Foreskin keratinocyte (primary cell): ENCODE measurements at places on chromosomes 11 and 22.

- no peak for DNase-seq
These were observed 9.5 kb downstream of the DCHS1 start for GRCh38 chr11:6646071-6646470.

DNA sequence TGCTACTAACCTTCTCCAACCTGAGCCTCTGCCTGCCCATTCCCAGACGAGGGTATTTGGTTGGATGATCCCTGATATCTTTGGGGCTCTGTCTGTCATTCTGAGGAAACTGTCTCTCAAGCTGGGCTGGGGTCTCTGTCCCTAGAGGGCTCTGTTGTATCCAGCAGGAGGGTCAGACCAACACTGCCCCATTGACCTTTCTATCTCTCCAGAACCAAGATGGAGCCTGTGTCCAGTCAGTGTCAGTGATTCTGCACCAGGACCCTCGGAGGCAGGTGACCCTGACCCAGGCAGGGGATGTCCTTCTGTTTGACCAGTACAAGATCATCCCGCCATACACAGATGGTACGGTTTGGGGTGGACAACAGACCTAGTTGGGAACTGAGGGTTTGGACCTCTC lies 21.9 kb downstream of the OTOG start:
- no peak for DNase-seq

GRCh38 chr22:41923595-41924276 lies 2.9 kb downstream of the TNFRSF13C start:
- no peak for DNase-seq

DNA sequence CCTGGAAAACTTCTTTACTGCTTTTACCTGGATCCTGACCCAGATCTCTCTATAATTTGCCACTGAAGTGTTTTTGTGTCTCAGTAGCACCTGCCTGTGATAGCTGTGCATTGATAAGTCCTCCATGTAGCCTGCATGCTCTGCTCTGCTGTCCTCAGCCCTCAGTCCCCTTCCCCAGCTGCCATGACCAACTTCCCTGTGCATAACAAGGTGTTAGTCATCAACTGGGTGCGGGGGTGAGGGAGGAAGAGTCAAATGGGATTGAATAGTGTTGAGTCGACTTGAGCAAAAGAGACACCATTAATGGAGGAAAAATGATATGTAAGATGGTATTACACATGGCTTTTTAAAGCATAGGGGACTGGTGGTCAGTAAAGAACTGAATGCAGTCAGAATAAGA lies 92.2 kb upstream of the PLET1 start:
- DNase-seq = no peak

DNA sequence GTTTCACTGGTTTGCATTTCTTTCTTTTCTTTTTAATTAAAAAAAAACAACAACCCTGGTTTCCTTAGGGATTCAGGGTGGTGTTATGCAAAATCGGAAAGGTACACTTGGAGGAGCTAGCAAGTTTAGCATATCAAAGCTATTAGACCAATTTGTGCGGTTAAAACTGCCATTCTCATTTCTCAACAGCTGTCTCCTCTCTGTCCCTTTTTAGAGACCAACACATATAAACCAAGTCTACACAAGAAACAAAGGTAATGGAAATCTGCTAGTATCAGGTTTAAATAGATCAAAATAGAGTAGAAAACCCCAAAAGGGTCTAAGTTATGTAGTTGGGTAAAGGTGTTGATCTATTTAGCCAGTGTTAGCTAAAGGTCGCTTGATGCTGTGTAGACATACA lies 1.7 kb upstream of the SESN3 start:
- no peak for DNase-seq

DNA sequence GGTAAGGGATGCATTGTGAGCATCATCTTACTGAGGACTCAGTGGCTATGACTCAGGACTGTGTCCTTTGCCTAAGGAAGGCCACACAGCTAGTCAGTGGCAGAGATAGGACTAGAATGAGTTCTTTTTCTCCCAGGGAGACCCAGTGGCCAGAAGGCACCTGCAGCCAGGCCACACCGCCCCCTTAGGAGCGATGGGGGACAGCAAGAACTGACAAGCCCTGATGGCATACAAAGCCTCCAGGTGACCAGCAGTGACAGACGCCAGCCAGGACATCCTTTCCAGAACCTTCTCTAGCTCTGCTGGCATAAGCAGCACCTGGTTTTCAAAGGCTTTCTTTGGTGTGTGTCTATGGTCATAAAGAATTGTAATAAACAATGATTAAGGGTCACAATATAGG lies 240.1 kb downstream of the ST3GAL4 start:
- DNase-seq = no peak

GRCh38 chr22:47323518-47323917 lies 561.1 kb downstream of the TBC1D22A start:
- DNase-seq = no peak

DNA sequence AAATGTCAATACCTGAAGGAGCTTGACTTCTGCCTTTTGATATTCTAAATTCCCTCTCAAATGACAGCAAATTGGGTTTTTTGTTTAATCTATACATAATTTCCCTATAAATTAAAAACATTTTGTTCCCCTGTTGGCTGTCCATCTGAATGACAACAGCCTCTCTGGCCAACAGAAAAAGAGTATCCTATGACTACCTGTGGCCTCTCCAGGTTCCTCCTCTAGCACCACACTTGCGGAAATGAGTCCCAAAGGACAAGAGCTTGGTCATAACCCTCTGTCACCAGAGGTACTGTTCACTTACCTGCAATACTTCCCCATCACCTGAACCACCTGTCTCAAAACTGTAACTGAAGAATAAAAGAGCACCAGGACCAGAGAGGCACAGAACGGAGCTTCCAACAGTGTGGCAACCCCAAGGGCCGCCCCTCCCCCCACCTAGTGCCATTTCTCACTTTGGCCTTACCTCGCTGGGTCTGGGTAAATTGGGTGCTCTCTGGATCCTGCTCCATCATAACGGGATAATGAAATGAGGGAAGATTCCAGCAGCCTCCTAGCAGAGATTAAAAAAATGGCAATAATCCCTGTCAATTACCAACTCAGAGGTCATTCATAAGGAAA lies 81.5 kb downstream of the AMBRA1 start:
- DNase-seq = no peak

DNA sequence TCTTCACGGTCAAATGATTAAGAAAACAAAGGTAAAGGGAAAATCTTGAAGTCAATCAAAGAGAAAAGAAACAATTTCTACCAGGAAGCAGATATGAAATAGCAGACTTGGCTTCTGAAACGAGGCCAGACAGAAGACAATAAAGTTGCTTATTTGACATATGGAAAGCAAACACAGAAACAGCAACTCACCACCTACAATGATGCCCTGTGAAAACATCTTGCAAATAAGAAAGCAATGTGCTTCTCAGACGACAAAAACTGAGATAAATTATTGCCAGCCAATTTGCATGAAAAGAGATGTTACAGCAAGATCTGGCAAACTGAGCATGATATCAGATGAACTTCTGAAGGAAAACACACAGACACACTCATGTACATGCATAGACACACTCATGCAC lies 45.9 kb upstream of the CTSC start:
- DNase-seq = no peak

- DNase-seq = no peak
These were observed 1.4 kb upstream of the PIM3 start for GRCh38 chr22:49958931-49959781.

DNA sequence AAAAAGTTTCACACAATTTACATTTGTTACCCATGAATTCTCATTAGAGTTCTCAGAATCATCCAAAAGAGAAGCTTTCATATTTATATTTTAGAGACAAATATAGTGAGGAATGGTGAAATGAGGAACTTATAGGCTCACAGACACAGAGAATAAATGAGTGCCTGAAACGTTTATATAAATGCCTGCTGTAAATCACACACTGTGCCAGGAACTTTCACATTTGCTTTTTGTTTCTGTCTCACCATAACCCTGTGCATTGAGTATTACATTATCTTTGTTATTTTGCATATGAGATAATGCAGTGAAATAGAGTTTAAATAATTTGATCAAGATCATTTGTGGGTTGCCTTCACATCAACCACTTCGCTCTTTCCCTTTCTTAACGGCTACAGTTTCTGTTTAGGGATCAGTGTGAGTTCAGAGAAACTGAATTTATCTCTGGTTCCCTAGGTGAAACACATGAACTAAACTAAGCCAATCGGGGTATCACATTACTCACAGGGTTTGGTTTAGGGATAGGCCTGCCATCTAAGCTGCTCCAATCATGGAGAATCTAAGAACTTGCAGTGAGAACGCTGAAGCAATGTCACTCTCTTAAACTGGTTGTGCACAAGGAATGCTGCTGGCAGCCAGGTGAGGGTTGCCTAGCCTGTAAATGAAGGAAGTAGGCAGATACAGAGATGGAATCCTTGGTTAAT lies 1339.2 kb upstream of the TENM4 start:
- peak; percentile 21 for DNase-seq

DNA sequence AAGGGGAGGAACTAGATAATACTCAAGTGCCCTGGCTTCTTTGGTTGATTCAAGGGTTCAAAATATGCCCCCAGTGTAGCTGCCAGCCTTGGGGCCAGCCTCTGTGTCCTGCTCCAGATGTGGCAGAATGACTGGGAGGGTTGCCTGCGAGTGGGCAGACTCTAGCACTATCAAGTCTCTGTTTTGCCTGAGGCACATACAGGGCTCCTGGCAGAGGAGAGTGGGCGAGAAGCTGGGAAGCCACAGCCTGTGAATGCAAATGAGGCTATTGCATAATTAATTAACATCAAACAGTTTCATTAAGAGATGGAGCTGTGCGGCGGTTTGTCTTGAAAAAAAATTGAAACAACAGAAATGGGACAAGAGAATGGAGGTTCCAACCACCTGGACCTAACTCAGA lies 50.8 kb downstream of the BUD13 start:
- no peak for DNase-seq

- DNase-seq = no peak
These were observed 22.3 kb downstream of the DDX6 start for GRCh38 chr11:118768690-118769089.

GRCh38 chr22:38177926-38178604 lies 3.6 kb downstream of the PLA2G6 start:
- peak; percentile 53 for DNase-seq

DNA sequence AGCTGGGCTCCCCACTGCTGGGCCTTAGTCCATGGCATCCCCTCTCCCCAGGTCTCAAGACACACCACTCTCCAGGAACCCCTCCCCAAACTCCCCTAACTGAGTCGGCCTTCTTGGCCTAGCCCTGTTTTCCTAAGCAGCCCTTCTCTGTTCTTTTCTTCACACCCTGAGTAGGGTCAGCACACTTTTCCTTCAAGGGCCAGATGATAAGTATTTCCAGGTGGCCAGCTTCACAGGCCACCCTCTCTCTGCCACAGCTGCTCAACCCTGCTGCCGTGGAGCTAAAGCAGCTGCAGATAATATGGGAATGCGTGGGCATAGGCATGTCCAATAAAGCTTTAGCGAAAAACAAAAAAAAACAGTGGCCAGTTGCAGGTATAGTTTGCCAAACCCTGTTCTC lies 24.1 kb downstream of the DGCR2 start:
- DNase-seq = no peak

- DNase-seq = no peak
These were observed 12.7 kb downstream of the GTPBP1 start for GRCh38 chr22:38718414-38718813.

GRCh38 chr11:121237686-121238658 lies 54.6 kb upstream of the SC5D start:
- DNase-seq = peak; percentile 63

DNA sequence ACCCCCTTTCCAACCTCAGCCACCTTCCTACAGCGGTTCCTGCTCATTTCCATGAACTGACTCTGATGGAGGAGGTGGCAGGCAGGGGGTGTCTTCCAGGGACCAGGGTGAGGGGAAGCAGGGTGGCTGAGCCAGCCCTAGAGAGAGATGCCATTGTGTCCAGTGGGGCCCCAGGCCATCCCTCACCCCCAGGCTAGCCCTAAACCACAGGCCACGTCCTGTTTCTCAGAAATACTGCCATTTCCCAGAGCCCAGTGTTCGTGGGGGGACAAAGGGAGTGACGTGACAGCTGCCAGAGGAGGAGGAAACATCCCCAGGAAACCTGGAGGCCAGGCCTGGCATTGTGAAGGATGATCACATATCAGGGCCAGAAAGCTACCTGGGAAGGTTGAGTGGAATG lies 39.5 kb downstream of the CHRDL2 start:
- DNase-seq = no peak

- DNase-seq = no peak
These were observed 40.3 kb downstream of the TTC28 start for GRCh38 chr22:28639321-28639720.

DNA sequence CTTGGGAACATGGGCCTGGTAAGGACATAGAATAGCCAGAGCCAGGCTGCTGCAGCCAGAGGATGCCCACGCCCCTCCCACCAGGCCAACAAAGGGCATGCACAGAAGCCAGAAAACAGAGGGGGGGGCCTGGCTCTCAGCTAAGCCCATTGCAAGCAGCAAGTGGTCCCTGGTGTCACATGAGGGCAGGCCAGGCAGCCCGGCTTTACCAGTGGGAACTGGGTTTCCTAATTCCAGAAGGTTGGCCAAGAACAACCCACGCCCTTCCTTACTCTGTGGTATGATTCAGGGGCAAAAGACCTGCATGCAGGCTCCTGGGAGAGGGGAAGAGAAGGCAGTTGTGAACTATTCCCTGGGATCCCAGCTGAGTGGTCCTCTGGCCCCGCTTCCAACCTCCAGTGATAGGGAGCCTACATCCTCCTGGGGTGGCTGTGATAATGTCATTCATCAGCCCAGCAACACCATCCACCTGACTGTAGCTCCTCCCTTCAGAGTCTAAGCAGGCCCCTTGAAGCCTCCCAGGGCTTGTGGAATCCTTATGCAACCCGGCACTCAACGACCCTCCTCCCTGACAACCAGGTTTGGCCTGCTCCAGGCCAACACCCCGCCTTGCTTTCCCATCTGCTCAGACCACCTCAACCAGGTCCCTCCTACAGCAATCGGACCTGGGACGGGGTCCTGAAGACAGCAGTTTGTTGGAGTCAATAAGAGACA lies 62.1 kb upstream of the LMO1 start:
- DNase-seq = no peak

DNA sequence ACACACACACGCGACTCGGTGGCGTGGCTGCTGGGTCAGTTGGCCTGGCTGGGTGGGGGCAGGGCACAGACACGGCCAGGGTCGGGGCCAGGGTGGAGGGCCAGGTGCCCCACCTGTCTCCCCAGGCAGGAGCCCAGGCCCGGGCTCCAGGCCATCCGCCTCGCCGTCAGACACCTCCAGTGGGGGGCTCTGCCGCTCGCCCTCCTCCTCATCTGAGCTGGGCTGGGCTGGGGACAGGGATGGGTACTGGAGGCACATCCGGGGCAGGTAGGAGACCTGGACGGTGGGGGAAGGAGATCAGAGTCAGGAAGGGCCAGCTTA lies 6.2 kb upstream of the MYBPC3 start:
- DNase-seq = no peak

- DNase-seq = no peak
These were observed 10.3 kb downstream of the CD81 start for GRCh38 chr11:2387266-2387987.
